Activated T-helper 2 cell treated with anti-CD3 and anti-CD28 coated beads, Interferon-gamma antibody, Interleukin-2, Interleukin-4, amounts not matched to agents 10 μg/mL and 5 μg/mL and 100 μg/mL, durations not matched to agents 14 hours and 24 hours and 36 hours (primary cell): ENCODE measurements at places on chromosomes 12 and 14. TPM values are rescaled to one million over a fixed set of nuclear protein-coding genes. Genes with fewer than 3 reads are reported as not detected.
A peak's percentile ranks its signal among the peaks of the same experiment; 100 is the strongest.

Gene MYH6
- total RNA-seq = 0.11 and 0.14 TPM in 2 replicates

Gene B4GALNT3
- 6.5 and 6.9 TPM in 2 replicates for total RNA-seq

Gene TSPAN19
- total RNA-seq = not detected in 2 replicates

Gene AKAP6
- 1.0 and 1.2 TPM in 2 replicates for total RNA-seq

Gene EPS8
- 2.7 and 2.8 TPM in 2 replicates for total RNA-seq

- H3K4me1 ChIP-seq = no peaks in the 10 kb centered on the region
- no peak overlapping the region for H3K27ac ChIP-seq
- peaks cover 86% of the 10 kb centered on the region for H3K27me3 ChIP-seq
- no peak overlapping the region for H3K4me3 ChIP-seq
Measured at GRCh38 chr12:114399664-114400211, 6.2 kb downstream of the TBX5 start.

- no peak overlapping the region for H3K27ac ChIP-seq
- no peaks in the 10 kb centered on the region for H3K4me1 ChIP-seq
- H3K4me3 ChIP-seq = no peak overlapping the region
- DNase-seq = no peak
- H3K27me3 ChIP-seq = no peaks in the 10 kb centered on the region
Measured at GRCh38 chr12:43226151-43226550, 325.9 kb downstream of the ADAMTS20 start.

- H3K27me3 ChIP-seq = peaks cover 24% of the 10 kb centered on the region
- H3K36me3 ChIP-seq = peaks cover 11% of the 10 kb centered on the region
- no peak overlapping the region for H3K27ac ChIP-seq
- no peak overlapping the region for H3K4me3 ChIP-seq
- no peak for DNase-seq
Measured at GRCh38 chr12:27777141-27777540, 2.9 kb upstream of the KLHL42 start.

DNA sequence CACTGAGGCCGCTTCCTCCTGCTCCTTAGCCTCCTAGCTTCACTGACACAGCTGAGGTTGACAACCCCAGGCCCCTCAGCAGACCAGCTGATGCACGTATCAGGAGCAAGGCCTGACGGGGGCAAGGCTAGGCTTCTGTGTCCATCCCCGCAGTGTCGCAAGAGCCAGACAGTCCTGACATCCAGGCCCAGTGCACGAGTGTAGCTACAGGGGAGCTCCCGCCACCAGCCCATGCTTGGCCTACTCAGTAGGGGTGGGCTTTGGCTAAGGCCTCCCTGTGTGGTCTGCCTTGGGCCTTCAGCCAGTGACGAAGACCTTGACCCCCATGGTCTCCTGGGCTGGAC, 179.1 kb downstream of the DPF3 start:
- H3K36me3 ChIP-seq = no peaks in the 10 kb centered on the region
- no peak overlapping the region for H3K27ac ChIP-seq
- H3K4me3 ChIP-seq = no peak overlapping the region
- peaks cover 9% of the 10 kb centered on the region for H3K27me3 ChIP-seq

DNA sequence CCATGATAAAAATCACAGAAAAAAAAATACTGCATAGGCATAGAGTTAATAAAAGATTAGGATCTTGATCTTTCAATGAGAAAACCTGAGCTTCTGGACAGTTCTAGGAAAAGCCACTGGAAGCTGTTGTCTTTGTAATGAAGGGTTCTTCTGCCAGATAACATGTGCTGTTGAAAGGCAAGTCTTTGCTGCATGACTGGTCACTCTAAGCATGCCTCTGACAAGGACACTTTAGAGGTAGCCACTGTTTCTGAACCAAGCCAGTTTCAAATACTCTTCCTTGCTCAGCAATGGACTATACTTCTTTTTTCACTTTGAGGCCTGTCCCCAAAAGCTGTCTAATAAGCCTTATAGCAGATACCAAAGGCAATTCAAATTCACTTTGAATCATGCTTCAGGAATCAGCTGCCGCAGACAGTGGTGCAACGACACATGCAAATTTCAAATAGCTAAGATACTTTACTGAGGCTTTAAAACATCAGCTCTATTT, 70.2 kb downstream of the BTG1 start:
- H3K36me3 ChIP-seq = peaks cover 14% of the 10 kb centered on the region
- no peak for DNase-seq
- H3K27me3 ChIP-seq = no peaks in the 10 kb centered on the region
- H3K27ac ChIP-seq = no peak overlapping the region
- no peak overlapping the region for H3K4me3 ChIP-seq

DNA sequence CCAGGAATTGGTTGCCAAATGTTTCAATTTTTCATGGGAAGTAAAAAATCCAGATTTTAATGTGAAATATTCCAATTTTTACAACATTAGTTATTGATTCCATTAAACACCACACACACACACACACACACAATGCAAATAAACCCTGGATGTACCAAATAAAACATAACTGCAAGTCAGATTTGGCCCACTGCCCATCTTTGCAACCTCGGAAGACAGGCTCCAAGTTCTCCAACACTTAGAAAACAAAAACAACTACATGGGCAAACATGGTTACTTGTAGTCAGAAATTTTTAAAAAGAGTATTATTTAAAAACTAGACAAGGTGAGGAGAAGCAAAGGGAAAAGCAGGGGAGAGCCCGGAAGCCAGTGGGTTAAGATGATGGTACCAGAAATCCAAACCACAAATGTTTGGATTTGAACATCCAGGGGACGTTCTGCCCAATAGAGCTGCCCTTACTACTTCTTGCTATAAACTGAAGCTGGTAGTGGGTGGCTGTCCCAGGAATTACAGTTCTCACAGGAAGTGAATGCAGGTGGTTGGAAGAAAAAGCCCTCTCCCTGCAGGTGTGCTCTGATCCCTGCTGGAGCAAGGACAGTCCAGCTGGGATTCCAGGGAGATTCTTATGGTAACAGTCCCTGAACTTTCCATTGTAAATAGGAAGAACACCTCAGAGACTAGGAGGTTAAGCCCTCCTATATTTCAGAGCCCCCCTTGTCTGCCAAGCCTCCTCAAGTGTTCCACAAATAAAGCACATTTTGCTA, 111.7 kb downstream of the SLC25A21 start:
- H3K4me3 ChIP-seq = no peak overlapping the region
- DNase-seq = no peak
- no peaks in the 10 kb centered on the region for H3K4me1 ChIP-seq
- H3K36me3 ChIP-seq = no peaks in the 10 kb centered on the region
- no peaks in the 10 kb centered on the region for H3K27me3 ChIP-seq

- peaks cover 9% of the 10 kb centered on the region for H3K36me3 ChIP-seq
- H3K4me1 ChIP-seq = peaks cover 12% of the 10 kb centered on the region
- H3K27me3 ChIP-seq = no peaks in the 10 kb centered on the region
- peak overlapping the region; percentile 67 for H3K4me3 ChIP-seq
Measured at GRCh38 chr14:102508410-102508773, 1.2 kb downstream of the ANKRD9 start.

- peaks cover 49% of the 10 kb centered on the region for H3K36me3 ChIP-seq
- DNase-seq = no peak
- no peaks in the 10 kb centered on the region for H3K27me3 ChIP-seq
- peaks cover 57% of the 10 kb centered on the region for H3K4me1 ChIP-seq
- H3K27ac ChIP-seq = peak overlapping the region; percentile 73
Measured at GRCh38 chr12:111412007-111412829, 6.5 kb downstream of the SH2B3 start.
